H1 (cell line): ENCODE measurements at places on chromosomes 12 and 14.

DNA sequence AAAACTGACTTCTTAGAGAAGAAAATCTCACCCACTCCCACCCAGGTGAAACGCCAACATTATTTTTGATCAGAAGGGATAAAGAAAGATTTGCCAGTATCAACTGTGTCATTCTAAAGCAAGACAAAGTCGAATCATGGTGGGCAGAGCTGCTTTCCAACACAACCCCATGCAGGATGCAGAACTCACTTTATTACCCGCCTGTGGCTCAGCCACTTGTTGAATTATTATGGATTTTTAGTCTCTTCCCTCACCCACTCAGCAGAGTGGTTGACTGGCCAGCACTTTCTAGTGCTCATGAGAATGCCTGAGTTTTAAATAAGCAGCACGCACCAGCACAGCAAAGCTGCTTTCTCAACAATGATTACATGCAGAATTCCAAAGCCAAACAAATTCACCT is 32.1 kb downstream of the CRACR2A start:
- DNase-seq, result no peak

- DNase-seq, result no peak
Measured at GRCh38 chr14:80565001-80565400, 353.7 kb upstream of the DIO2 start.

DNA sequence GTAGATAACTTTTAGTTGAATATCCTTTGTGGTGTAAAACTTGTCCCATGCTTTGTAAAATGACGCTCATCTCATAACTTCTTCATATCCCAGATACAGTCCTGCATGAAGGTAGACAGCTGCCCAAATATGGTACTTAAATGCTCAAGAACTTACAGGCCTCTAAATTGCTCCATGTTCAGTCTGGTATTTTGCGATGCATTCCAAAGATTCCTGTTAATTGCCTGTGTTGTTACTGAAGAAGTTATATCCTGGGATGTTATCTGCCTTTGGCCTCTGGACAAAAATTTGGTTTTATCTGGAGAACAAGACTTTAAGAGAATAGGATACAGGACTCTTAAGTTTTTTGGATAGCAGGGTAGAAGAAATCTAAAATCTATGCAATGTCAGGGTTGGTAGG is 473.0 kb downstream of the PCNX1 start:
- DNase-seq, result no peak

DNA sequence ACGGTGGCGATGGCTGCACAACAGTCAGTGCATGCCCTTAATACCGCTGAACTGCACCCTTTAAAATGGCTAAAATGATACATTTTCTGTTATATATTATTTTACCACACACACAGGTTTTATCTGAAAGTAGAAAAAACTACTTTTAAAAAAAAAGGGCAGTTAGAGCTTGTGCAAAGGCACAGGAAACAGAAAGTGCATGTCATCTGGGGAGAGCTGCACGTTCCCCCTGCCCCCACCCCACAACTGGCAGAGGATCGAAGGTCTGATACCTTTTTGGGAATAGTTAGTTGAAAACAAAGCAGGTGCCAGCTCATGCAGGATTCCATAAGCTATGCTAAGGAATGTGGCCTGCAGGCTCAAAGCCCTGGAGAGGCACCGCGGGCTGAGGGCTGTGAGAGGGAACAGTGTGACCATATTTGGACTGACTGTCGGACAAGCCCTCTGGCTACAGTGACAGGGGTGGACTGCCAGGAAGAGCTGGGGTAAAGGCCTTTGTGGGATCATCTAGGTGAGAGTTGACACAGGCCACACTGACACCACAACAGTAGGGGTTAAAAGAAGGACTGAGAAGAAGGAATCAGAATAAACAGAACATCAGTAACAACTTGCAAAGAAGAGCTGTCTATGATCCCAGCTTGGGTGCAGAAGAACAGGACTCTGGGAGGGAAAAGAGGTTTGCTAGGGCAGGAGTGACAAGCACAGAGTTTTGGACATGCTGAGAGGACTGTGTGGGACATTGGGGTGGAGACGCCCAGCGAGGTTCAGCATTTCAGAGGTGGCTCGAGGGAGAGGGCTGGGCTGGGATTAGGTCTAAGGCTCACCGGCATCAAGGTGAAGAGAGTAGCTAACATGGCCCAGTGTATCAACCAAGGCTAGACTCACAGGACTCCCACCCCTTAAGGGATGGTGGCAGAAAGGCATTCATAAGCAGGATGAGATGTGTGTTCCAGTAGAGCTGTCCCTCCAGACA is 54.6 kb downstream of the ACTN1 start:
- peak; percentile 47 for DNase-seq

DNA sequence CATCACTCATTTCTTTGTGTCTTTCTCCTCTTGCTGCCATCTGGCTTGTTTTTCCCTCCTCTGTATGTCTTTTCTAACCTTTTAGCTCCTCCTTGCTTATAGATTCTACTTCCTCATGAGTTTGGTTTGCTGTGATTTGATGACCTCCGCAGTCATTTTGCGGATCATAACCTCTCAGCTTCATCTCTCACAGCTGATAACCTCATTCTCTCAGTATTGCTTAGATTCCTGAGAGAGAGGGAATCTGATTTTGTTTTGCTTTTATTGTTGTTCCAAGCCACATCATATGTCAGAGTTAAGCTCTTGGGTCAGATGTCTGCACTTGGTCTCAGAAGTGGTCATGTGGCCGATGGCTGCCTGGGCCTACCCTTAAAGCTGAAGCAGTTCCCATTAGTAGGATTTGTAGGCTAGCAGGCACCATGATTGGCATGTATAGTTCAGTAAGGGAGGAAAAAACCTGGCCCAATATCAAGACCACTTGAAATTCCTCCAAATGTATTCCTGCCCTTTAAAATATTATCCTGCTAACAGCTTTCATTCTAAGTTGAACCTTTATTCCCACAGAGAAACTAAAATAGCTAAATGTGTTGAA is 13.5 kb downstream of the ZNF664 start:
- DNase-seq, result no peak

GRCh38 chr12:29960122-29960521 is 176.4 kb upstream of the TMTC1 start:
- DNase-seq, result no peak

- DNase-seq, result no peak
Measured at GRCh38 chr14:75449696-75450095, 21.9 kb downstream of the JDP2 start.

- no peak for DNase-seq
Measured at GRCh38 chr12:8491646-8492530, 21.4 kb upstream of the CLEC4D start.

DNA sequence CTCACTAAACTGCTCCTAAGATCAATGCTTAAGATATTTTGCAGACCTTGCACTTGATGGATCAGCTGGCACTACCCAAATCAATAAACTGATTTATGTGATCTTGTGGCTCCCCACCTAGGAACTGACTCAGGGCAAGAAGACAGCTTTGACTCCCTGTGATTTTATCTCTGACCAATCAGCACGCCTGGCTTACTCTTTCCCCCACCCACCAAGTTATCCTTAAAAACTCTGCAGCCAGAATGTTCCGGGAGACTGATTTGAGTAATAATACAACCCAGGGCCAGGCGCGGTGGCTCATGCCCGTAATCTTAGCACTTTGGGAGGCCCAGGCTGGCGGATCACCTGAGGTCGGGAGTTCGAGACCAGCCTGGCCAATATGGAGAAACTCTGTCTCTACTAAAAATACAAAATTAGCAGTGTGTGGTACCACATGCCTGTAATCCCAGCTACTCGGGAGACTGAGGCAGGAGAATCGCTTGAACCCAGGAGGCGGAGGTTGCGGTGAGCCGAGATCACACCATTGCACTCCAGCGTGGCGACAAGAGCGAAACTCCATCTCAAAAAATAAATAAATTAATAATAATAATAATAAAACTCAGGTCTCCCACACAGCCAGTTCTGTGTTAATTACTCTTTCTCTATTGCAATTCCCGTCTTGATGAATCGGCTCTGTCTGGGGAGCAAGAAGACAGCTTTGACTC is 12.0 kb downstream of the MORN3 start:
- no peak for DNase-seq

DNA sequence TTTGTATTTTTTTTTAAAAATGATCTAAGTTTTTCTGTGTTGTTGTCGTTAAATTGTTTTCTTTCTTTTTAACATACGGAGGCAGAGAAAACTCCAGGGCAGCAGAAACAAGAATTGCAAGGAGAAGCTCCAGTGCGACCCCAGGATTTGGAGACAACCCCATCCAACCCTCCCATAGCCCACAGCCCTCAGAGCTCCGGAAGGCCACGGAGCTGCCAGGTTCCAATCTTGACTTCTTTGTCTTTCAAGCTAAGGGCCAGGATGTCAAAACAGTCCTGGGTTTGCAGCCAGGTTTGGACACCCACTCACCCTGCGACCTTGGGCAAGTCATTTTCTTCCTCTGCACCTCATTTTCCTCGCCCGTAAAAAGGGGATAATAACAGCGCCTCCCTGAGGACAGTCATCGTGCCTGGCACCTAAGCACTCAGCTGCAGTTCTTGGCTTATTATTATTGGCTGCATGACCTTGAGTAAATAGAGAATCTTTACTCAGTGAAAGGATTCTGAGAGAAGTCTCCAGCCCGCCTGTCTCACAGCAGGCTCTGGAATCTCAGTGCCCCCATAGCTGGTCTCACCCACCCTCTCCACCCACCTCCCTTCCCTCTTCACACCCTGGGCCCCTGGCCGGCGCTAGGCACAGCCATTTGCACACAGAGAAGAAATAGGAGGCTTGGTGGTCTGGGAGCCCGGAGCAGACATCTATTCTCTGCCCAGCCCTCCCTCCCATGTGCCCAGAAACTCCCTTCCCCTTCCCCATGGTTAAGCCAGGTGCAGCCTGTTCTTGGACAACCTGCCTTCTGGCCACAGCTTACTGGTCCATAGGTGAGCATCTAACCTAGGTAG is 79.4 kb upstream of the BCL11B start:
- no peak for DNase-seq

DNA sequence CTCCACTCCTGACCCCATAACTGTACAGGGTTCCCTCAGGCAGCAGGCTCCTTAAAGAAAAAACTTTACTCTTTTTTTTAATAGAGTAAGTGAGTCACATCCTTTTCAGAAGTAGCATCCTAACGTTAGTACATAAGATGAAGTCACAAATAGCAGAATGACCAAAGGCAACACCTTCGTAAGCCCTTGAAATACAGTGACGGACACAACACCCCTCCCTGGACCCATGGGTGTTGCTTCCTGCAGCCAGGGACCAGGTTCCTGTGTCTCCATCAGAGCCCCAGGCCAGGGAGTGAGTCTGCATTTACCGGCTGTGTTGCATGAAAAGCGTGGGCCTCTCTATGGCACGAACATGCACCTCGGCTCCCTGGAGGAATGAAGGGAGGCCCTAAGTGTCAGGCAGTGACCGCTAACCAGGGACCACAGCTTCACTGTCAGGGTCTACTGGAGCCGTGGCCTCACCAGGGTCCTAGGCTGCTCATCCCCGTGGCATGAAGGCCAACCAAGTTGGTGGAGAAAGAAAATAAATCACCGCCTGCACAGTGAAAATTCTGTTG is 340.0 kb upstream of the SFSWAP start:
- DNase-seq, result peak; percentile 33

- DNase-seq, result no peak
Measured at GRCh38 chr12:80710727-80711449, 3.5 kb downstream of the MYF6 start.

- DNase-seq, result no peak
Measured at GRCh38 chr12:66365718-66366490, 63.6 kb downstream of the HELB start.

DNA sequence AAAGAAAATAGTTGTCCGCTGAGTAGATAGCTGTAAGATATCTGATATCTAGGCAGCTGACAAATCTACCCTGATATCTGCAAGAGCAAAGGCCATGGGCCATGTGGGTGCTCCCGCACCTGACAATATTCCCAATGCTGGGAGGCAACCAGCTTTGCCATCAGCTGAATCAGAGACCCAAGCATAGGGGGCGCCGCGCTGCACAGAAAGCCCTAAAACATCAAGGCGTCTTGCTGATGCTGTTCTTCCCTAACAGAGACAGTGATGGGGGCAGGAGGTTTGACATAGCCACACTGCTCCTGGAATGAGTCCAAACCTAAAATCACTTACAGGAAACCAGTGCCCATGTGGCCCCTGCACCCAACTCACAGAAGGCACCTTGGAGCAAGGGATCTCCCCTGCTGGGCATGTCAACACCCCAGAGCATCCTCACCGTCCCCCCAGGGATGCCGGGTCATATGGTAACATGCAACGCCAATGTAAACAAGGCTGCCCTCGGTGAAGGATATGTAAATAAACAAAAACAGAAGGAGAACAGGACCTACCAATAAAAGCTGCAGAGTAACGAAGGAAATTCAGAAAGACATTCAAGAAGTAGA is 199.5 kb downstream of the TMEM132D start:
- DNase-seq, result peak; percentile 62

DNA sequence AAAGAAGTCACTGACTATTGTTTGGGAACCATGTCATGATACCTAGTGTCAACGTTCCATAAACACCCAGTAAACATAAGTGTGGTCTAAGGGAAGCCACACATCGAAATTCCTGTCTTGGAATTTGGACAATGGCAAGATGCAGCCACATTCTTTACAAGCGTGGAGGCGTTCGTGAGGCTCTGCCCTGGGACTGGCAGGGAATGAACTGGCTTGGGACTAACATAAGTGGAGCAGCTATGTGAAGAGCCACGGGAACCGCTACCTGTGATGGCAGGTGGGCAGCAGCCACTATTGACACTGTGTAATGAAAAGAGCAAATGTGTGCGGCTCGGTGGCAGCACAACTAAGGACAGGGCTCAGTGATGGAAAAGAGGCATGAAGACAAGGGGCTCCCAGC is 10.0 kb upstream of the NRIP2 start:
- no peak for DNase-seq

GRCh38 chr14:105503935-105504692 is 13.1 kb downstream of the TEDC1 start:
- no peak for DNase-seq

GRCh38 chr14:98162856-98163805 is 1108.9 kb downstream of the BCL11B start:
- no peak for DNase-seq

- DNase-seq, result peak; percentile 52
Measured at GRCh38 chr14:72291908-72292688, 359.9 kb downstream of the RGS6 start.

DNA sequence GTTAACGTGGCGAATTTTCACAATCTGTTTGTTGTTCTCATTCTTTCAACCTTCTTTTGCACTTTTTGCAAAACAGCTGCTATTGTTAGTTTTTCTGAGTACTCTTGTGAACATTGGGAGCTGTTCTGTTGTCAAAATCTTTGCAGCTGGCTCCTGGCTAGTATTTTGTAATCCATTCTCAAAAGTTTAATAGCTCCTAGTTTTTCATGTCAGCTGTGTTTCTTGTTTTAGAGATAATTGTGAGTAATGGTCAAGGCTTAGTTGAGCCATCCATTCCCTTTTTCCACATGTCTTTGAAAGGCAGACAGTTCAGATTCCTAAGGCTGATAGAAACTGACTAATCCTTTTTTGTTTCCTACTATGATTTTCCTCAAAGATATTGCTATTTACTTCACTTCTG is 39.1 kb upstream of the CRADD start:
- no peak for DNase-seq

DNA sequence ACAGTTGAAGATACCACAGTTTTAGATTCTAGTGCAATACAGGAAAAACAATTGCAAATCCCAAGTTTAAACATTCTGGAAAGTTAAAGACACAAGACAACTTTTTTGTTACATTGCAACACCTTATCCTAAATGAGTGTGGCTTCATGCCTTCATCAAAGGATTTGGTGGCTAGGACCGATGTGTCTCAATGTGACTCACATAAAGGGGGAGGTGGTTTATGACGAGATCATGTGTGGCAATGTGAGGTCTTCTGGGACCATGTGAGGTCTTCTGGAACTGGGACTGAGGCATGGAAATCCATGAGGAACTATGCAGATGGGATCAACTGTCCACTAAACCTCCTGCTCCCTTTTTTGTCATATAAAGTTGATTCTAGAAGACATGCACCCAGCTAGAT is 166.2 kb downstream of the PAX9 start:
- DNase-seq, result no peak

GRCh38 chr14:68370057-68370360 is 422.9 kb downstream of the ZFP36L1 start:
- no peak for DNase-seq
